Heart left ventricle (tissue), 16 donors: ENCODE measurements at places on chromosomes 2 and 18. TPM values are rescaled to one million over a fixed set of nuclear protein-coding genes. Genes with fewer than 3 reads are reported as not detected.

DNA sequence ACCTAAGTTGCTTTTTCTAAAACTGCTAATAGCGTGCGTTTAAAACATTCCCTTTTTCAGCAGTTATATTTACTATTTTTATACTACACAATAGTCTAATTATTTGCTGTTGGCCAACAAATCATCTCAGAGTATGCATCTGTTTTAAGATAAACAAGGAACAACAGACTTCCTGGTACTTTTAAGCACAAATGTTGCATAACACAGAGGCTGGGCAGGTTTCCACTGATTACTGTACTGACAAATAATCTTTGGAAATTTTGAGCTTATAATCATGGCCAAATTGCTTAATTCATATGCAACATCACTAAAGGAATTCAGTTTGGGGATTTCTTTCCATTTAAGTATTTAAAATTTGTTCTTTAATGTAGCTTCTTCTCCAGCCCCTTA, 737.4 kb upstream of the SALL3 start:
- H3K4me1 ChIP-seq: no peaks in the 10 kb centered on the region
- H3K36me3 ChIP-seq: no peaks in the 10 kb centered on the region
- DNase-seq: no peak
- H3K27ac ChIP-seq: no peak overlapping the region
- H3K4me3 ChIP-seq: no peak overlapping the region

DNA sequence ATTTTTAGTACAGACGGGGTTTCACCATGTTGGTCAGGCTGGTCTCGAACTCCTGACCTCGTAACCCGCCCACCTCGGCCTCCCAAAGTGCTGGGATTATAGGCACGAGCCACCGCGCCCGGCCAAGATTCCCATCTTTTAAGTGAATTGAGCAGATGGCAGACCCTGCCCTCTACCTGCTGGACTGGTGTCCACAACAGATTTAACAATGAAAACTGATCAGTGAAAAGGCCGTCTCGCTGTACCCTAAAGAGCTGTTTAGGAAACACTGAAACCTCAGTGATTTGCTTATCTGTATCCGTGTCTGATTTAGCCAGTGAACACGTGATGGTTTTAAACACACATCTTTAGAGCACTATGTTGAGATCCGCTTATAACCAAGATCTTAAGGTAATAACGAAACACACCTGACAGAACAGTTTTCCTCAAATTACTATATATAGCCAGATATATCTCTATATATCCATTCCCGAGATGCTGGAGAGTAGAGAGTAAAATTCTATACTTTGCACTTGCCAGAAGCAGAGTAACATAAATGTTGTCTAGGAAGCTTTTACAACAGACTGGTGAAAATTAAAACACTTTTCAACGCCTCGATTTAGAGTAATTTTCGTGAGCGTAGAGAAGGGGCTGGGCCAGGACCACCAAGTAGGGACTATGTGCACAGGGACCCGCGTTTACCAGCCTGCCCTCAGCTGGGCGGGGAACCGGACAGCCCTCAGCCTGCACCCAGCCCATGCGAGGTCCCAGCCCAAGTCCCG, 594 bp downstream of the FAM161A start:
- H3K27ac ChIP-seq: peak overlapping the region; percentile 87
- H3K4me3 ChIP-seq: peak overlapping the region; percentile 78
- no peaks in the 10 kb centered on the region for H3K36me3 ChIP-seq
- no peaks in the 10 kb centered on the region for H3K27me3 ChIP-seq

The INHA gene
- total RNA-seq: 14.2 TPM

The MC5R gene
- not detected for total RNA-seq

- DNase-seq: no peak
- H3K27me3 ChIP-seq: no peaks in the 10 kb centered on the region
- no peaks in the 10 kb centered on the region for H3K36me3 ChIP-seq
- H3K27ac ChIP-seq: no peak overlapping the region
- no peak overlapping the region for H3K4me3 ChIP-seq
- H3K4me1 ChIP-seq: no peaks in the 10 kb centered on the region
These were observed 227.6 kb downstream of the SUCLG1 start for GRCh38 chr2:84231478-84231877.

- DNase-seq: no peak
- H3K4me3 ChIP-seq: no peak overlapping the region
- H3K4me1 ChIP-seq: peaks cover 9% of the 10 kb centered on the region
- H3K27ac ChIP-seq: no peak overlapping the region
These were observed 634.8 kb upstream of the ZEB2 start for GRCh38 chr2:145154731-145155130.

The TMEM178A gene
- 3.0 TPM for total RNA-seq

GRCh38 chr2:166381-166780, 97.5 kb downstream of the SH3YL1 start:
- H3K27ac ChIP-seq: no peak overlapping the region
- no peaks in the 10 kb centered on the region for H3K36me3 ChIP-seq
- H3K27me3 ChIP-seq: peaks cover 3% of the 10 kb centered on the region
- H3K4me3 ChIP-seq: no peak overlapping the region
- no peak for DNase-seq

GRCh38 chr2:111706481-111707001, 177.5 kb downstream of the ANAPC1 start:
- no peak for DNase-seq
- no peak overlapping the region for H3K4me3 ChIP-seq
- H3K27ac ChIP-seq: no peak overlapping the region
- H3K36me3 ChIP-seq: no peaks in the 10 kb centered on the region

GRCh38 chr2:202378001-202378400, 1.9 kb downstream of the BMPR2 start:
- H3K27me3 ChIP-seq: no peaks in the 10 kb centered on the region
- peak overlapping the region; percentile 92 for H3K27ac ChIP-seq
- H3K36me3 ChIP-seq: no peaks in the 10 kb centered on the region
- no peak for DNase-seq
- H3K4me3 ChIP-seq: peak overlapping the region; percentile 96
- H3K4me1 ChIP-seq: peaks cover 23% of the 10 kb centered on the region

- no peak for DNase-seq
- no peak overlapping the region for H3K4me3 ChIP-seq
- H3K27ac ChIP-seq: no peak overlapping the region
- peaks cover 13% of the 10 kb centered on the region for H3K36me3 ChIP-seq
- no peaks in the 10 kb centered on the region for H3K27me3 ChIP-seq
- peaks cover 12% of the 10 kb centered on the region for H3K4me1 ChIP-seq
These were observed 2.1 kb upstream of the CHCHD5 start for GRCh38 chr2:112582314-112582746.

GRCh38 chr18:23135550-23136325, 453 bp downstream of the CABLES1 start:
- peaks cover 53% of the 10 kb centered on the region for H3K27me3 ChIP-seq
- peak overlapping the region; percentile 47 for H3K27ac ChIP-seq
- DNase-seq: no peak
- H3K4me3 ChIP-seq: peak overlapping the region; percentile 52
- peaks cover 17% of the 10 kb centered on the region for H3K4me1 ChIP-seq

- no peak for DNase-seq
- H3K27me3 ChIP-seq: peaks cover 3% of the 10 kb centered on the region
- no peaks in the 10 kb centered on the region for H3K4me1 ChIP-seq
- no peak overlapping the region for H3K4me3 ChIP-seq
- H3K36me3 ChIP-seq: no peaks in the 10 kb centered on the region
These were observed 245.9 kb downstream of the METTL4 start for GRCh38 chr18:2325308-2325849.

DNA sequence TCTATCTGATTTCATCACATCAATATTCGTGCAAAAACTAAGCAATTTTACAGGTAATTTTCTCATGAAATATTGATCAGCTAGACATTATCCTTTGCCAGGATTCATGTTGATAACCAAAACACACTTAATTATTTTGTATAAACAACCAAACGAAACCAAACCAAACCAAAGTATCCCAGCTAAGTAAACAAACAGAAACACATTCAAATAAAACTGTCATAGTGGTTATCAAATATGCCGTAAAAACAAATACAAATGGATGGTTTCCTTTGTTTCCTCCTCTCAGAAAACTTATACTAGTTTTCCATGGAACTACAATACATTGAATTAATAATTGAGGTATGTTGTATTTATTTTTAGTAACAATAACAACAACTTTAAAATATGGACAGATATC, 777.4 kb downstream of the DSC3 start:
- no peaks in the 10 kb centered on the region for H3K27me3 ChIP-seq
- H3K36me3 ChIP-seq: no peaks in the 10 kb centered on the region
- no peak overlapping the region for H3K27ac ChIP-seq
- H3K4me3 ChIP-seq: no peak overlapping the region

The EPB41L3 gene
- total RNA-seq: 7.9 TPM

- H3K27ac ChIP-seq: no peak overlapping the region
- no peaks in the 10 kb centered on the region for H3K4me1 ChIP-seq
- no peak overlapping the region for H3K4me3 ChIP-seq
- no peaks in the 10 kb centered on the region for H3K36me3 ChIP-seq
- H3K27me3 ChIP-seq: no peaks in the 10 kb centered on the region
These were observed 114.0 kb upstream of the SLC39A10 start for GRCh38 chr2:195543063-195543462.

GRCh38 chr2:96816127-96816835, at the start of gene CNNM3:
Gene CNNM3 (plus strand): TSS chr2:96816268. CDS start chr2:96816278, 10 bp downstream.
- H3K27ac ChIP-seq: peak within 1 kb of the TSS; percentile 92
- H3K4me3 ChIP-seq: peak within 1 kb of the TSS; percentile 98
- DNase-seq: peak; percentile 97
- no peaks in the 10 kb centered on the region for H3K27me3 ChIP-seq
- H3K4me1 ChIP-seq: peaks cover 58% of the 10 kb centered on the region
- peaks cover 15% of the 10 kb centered on the region for H3K36me3 ChIP-seq

The BMP10 gene
- not detected for total RNA-seq

- H3K4me3 ChIP-seq: no peak overlapping the region
- no peaks in the 10 kb centered on the region for H3K36me3 ChIP-seq
- H3K27ac ChIP-seq: no peak overlapping the region
- H3K27me3 ChIP-seq: no peaks in the 10 kb centered on the region
- H3K4me1 ChIP-seq: peaks cover 16% of the 10 kb centered on the region
These were observed 2.6 kb upstream of the RNF149 start for GRCh38 chr2:101310834-101311695.

- H3K36me3 ChIP-seq: no peaks in the 10 kb centered on the region
- no peak overlapping the region for H3K4me3 ChIP-seq
- H3K27me3 ChIP-seq: no peaks in the 10 kb centered on the region
- DNase-seq: no peak
These were observed 507.6 kb downstream of the ZEB2 start for GRCh38 chr2:144012304-144012703.

GRCh38 chr2:112195167-112195766, 57.1 kb downstream of the FBLN7 start:
- no peak overlapping the region for H3K27ac ChIP-seq
- no peaks in the 10 kb centered on the region for H3K36me3 ChIP-seq
- no peaks in the 10 kb centered on the region for H3K4me1 ChIP-seq
- no peaks in the 10 kb centered on the region for H3K27me3 ChIP-seq

The SNTG2 gene
- 0.90 TPM for total RNA-seq

The GAREM2 gene
- total RNA-seq: 3.7 TPM

The DYSF gene
- 84.9 TPM for total RNA-seq

GRCh38 chr18:44599412-44599811, 81.3 kb upstream of the SETBP1 start:
- H3K36me3 ChIP-seq: no peaks in the 10 kb centered on the region
- no peak overlapping the region for H3K4me3 ChIP-seq
- H3K27me3 ChIP-seq: no peaks in the 10 kb centered on the region
- DNase-seq: peak; percentile 29

The MSGN1 gene
- not detected for total RNA-seq

The MFSD2B gene
- total RNA-seq: not detected

- H3K36me3 ChIP-seq: no peaks in the 10 kb centered on the region
- H3K27me3 ChIP-seq: no peaks in the 10 kb centered on the region
- peaks cover 5% of the 10 kb centered on the region for H3K4me1 ChIP-seq
- peak overlapping the region; percentile 73 for H3K27ac ChIP-seq
- no peak overlapping the region for H3K4me3 ChIP-seq
These were observed 73.4 kb downstream of the ACTR2 start for GRCh38 chr2:65300761-65301711.

The DPYSL5 gene
- not detected for total RNA-seq

DNA sequence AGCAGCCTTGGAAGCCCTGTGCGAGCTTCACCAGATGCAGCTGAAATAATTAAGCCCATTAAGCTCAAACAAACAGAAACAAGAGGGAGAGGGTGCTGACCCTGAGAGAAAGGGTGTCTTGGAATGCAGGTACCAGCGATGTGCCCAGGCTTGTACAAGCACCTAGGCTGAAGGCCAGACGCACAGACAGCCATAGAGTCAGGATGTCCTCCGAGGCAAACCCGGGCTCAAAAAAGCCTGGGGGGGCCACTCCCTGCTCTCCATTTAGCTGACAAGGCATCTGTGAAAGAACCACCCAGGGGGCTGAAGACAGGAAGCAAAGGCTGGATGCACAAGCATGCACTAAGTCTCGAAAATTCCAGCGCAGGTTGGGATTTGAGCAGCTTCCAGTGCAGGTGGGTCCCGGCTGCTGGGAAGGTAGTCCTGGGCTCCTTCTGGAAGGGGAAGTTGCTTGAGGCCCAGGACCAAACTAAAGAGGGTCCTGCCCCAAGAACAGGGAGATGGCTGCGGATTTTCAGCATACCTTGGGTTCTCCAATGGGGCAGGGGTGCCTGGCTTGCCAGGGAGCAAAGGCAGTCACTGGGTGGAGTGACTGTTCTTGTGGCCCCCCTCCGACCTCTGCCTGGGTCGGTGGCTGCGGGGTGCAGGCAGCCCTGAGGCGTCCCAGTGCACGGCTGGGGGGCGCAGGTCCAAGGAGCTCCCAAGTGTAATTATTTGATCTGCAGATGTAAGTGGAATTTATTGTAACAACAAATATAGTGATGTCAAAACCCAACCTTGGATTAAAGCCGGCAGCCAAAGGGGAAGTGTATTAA, 5.9 kb downstream of the GBX2 start:
- no peak for DNase-seq
- no peak overlapping the region for H3K27ac ChIP-seq
- H3K4me1 ChIP-seq: peaks cover 34% of the 10 kb centered on the region
- no peaks in the 10 kb centered on the region for H3K36me3 ChIP-seq
- no peak overlapping the region for H3K4me3 ChIP-seq

- H3K4me1 ChIP-seq: peaks cover 36% of the 10 kb centered on the region
- H3K27ac ChIP-seq: no peak overlapping the region
- no peak overlapping the region for H3K4me3 ChIP-seq
- DNase-seq: no peak
- no peaks in the 10 kb centered on the region for H3K27me3 ChIP-seq
These were observed 37.2 kb upstream of the SNED1 start for GRCh38 chr2:240960971-240961876.

DNA sequence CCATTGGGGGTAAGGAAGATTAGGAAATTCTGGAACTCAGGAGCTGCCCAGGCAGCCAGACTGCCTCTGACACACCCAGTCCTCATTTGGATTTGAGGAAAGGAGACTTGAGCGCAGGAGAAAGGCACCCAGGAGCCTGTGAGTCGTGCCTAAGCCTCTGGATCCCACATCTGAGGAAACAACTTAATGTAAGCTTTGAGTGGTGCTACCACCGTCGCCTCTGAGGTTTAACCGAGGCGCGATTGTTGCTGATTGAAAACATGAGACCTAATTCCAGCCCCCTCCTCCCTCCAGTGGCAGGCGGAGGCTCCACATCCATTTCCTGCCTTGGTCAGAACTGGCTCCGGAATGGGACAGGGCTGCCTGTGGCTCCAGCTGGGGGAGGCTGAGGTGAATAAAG, 176.7 kb upstream of the PKDCC start:
- H3K27ac ChIP-seq: no peak overlapping the region
- H3K4me3 ChIP-seq: no peak overlapping the region
- H3K4me1 ChIP-seq: peaks cover 14% of the 10 kb centered on the region
- H3K36me3 ChIP-seq: no peaks in the 10 kb centered on the region
- H3K27me3 ChIP-seq: no peaks in the 10 kb centered on the region
